Colonic mucosa (tissue), 4 donors: ENCODE measurements at places on chromosomes 1 and 21. TPM values are rescaled to one million over a fixed set of nuclear protein-coding genes. Genes with fewer than 3 reads are reported as not detected.

TSPAN2 gene
- total RNA-seq: 14.6 TPM

MCOLN2 gene
- 15.4 TPM for total RNA-seq

KCNE2 gene
- 1.1 TPM for total RNA-seq

DNA sequence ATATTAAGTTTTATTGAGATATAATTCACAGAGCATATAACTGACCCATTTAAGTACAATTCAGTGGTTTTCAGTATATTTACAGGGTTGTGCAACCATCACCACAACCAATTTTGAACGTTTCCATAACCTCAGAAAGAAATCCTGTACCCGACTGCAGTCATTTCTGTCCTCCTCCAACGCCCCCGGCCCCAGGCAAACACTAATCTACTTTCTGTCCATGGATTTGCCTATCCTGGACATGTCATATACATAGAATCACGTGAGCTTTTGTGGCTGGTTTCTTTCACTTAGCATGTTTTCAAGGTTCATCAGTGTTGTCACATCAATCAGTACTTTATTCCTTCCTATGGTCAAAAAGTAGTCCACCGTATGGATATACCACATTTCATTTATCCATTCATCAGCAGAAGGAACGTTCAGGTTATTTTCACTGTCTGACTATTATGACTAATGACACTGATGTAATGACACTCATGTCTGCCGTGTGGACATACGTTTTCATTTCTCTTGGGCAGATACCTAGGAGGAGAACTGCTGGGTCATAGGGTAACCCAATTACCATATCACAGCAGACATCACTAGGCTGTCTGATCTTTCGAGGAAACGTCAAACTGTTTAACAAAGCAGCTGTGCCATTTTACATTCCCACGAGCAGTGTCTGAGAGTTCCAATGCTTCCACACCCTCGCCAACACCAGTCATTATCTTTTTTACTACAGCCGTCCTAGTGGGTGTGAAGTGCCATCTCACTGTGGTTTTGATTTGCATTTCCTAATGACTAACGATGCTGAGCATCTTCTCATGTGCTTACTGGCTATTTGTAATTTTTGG is 30.8 kb downstream of the MRPL37 start:
- no peak for DNase-seq
- no peaks in the 10 kb centered on the region for H3K27me3 ChIP-seq
- no peaks in the 10 kb centered on the region for H3K4me1 ChIP-seq
- H3K36me3 ChIP-seq: no peaks in the 10 kb centered on the region
- H3K4me3 ChIP-seq: no peak overlapping the region

GRCh38 chr1:197738927-197739326 is 36.4 kb downstream of the DENND1B start:
- H3K4me3 ChIP-seq: no peak overlapping the region
- no peaks in the 10 kb centered on the region for H3K36me3 ChIP-seq
